ENCODE measurements at places on chromosomes 4 and X.
A peak's percentile ranks its signal among the peaks of the same experiment; 100 is the strongest.

DNA sequence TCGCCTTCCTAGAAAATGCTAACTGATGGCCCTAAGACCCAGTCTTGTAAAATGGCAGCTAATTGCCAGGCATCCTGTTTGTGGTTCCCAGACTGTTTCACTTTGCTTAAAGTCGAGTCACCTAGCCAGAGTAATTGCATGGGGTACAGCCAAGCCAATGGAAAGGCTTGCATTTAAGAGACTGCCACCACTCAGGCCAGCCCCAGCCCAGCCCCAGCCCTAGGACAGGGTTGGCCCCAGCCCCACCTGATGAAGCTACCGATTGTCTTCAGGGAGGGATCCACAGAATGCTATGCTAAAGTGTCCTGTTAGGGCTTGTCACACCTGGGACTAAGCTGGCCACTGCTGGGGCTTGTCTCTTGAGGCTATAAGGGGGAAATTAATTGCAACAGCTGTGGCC lies 194.6 kb upstream of the KLF3 start:
- no peak for DNase-seq

GRCh38 chr4:47612116-47613023 lies 127.3 kb downstream of the ATP10D start:
- no peak for DNase-seq

- DNase-seq: peak; percentile 56
Measured at GRCh38 chrX:11759461-11760311, 1.6 kb downstream of the MSL3 start.

DNA sequence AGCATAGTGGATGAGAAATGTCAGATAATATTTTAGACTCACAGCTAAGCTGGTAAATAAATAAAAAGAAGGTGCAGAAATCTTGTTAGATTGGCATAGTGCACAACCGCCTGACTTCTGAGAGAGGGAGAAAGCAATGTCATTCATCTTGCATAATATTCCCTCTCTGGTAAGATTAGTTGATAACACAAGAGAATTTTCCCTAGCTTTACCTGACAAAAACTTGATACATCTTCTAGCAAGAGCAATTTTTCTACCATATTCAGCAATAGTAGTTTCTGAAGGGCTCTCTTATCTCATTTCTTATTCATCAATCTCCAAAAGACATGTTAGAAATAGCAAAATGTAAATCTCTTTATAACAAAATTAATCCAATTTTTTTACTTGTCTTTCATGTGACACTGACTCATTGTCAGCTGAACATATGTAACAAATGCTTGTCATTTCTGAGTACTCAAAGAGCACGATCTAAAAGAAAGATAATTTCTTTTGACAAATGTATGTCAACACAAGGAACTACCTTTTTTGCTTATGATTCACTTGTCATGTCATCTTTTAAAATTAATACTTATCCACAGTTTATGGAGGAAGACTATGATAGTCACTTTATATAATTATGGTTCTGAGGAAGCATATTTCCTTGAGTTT lies 240.0 kb downstream of the ARAP2 start:
- DNase-seq: no peak

DNA sequence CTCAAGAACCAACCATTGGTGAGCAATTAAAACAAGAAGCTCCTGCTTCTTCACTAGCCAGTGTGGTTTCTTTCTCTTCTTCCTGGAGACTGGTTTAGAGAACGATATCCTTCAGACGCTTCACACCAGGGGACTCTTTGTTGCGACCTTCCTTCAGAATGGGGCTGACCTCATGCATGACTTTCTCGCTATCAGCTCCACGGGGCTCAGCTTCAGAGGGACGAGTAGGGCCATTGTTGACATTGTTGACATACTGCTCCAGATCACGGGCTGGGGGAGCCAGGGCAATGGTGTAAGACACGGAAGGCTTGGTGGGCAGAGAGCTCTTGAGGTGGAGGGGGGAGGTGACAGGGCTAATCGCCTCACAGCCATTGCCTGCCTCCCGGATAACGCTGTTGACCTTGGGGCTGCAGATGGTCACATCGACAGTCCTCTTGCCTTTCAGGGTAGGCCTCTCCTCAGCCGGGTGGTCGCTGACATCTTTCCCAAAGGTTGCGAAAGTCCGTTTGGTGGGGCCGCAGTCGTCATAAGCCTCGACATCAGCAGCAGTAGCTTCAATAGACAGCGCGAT lies 113.8 kb downstream of the PCDH19 start:
- no peak for DNase-seq

DNA sequence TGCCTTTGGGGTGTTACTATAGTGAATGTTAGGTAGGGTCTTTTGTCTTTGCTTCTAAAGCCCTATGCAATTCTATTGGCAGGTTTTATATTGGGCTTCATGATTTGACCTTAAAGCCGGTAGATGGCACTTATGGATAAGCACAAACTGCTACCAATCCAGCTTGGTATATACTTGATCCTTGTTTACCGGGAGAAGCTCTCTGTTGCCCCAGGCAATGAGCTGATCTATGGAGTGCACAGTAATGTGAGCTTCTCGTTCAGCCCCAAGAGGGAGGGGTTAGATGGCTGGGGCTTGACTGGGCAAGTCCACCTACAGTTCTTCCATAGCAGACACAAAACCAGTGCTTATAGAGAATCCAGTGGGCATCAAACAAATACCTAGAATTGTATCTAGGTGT lies 287.2 kb upstream of the CT83 start:
- DNase-seq: no peak

- no peak for DNase-seq
Measured at GRCh38 chrX:15947648-15948317, 93.2 kb upstream of the AP1S2 start.

GRCh38 chrX:23673108-23673507 lies 5.8 kb downstream of the PRDX4 start:
- no peak for DNase-seq

DNA sequence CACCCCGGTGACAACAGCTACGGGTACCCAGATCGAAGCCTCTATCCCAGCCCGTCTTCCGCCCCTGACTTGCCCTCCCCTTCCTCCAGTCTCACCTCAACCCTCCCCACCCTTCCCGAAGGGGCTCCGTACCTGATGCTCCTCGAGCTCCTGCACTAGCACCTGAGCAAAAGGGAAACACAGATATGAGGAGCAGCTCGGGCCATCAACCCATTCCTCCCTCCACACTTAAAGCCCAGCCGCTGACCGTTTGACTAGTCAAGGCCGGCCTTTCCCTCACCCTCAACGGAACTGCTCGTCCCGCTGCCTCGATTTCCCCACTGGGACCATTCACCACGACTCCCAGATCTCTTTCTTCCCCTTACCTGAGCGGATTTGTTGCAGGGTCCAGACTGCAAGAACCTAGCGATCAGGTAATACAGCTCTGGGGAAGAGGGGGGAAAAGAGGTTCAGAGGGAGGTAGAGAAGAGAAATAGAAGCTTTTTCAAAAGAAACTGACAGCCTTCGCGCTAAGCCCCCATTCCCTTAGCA lies 731 bp downstream of the BRWD3 start:
- DNase-seq: peak; percentile 27

GRCh38 chr4:8473920-8474590 lies 33.5 kb downstream of the TRMT44 start:
- no peak for DNase-seq

GRCh38 chr4:173121076-173121561 lies 47.5 kb upstream of the GALNT7 start:
- no peak for DNase-seq

DNA sequence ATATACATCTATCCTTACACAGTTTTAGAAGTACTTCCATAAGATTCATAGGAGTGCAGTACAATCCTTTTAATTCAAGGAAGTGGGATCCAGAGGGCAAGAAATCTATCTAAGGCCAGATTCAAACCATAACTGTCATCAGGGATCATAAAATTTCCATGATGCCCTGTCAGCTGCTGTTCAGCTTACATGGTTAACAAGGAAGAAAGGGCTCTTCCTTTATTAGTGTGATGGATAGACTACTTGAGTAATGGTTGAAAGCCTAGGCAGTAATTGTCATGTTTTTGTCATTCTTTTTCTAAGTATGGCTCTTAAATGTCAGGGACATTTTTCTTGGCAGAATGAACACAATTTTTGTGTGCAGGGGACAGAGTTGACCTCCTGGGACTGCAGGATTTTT lies 159.8 kb upstream of the CXCL13 start:
- no peak for DNase-seq

DNA sequence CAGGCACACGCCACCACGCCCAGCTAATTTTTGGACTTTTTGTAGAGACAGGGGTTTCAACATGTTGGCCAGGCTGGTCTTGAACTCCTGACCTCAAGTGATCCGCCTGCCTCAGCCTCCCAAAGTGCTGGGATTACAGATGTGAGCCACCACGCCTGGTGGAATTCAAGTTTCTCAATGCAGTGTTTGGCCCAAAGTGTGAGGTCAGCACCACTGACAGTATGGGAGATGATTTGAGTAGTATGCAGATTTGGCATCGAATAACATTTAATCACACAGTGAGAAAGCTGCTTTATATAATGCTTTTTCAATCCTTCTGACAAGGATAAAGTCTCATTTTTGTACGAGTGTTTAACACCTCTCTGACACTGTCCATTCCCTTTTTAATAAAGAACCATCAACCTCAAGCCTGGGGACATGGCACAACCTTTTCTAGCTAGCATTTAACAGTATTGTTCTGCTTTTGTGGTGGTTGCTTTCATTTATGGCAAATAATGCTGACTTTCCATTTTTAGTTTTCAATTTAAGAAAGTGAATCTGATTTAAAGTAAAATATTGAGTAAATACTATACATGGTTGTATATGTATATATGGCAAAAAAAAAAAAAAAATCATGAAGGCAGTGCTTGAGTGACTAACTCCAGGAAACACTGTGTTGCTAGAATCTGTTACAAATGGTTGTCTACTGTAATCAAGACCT lies 4.3 kb upstream of the NSUN7 start:
- DNase-seq: no peak

GRCh38 chrX:153430796-153431195 lies 15.1 kb downstream of the TREX2 start:
- DNase-seq: no peak

- no peak for DNase-seq
Measured at GRCh38 chrX:149472625-149473024, 32.5 kb downstream of the IDS start.

- DNase-seq: no peak
Measured at GRCh38 chr4:79743014-79743413, 330.0 kb downstream of the ANTXR2 start.

DNA sequence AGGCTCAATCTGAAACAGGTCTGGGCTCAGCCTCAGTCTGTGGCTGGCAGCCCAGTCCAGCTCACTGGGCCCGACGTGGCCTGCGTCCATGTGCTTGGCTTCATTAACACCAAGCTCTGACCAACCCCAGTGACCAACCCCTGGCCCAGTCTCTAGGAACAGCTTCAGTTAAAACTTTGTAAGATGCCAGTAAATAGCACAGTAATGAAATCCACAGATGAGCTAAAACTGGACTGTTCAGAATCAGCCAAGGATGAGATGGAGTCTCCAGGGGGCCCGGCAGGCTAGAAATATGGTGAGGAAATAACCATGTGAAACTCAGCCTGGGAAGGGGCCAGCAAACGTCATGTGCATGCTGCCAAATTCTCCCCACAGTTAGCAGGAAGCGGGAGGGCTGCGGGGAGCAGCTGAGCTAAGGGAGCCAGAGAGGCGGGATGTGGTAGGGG lies 37.1 kb upstream of the XPNPEP2 start:
- DNase-seq: no peak

DNA sequence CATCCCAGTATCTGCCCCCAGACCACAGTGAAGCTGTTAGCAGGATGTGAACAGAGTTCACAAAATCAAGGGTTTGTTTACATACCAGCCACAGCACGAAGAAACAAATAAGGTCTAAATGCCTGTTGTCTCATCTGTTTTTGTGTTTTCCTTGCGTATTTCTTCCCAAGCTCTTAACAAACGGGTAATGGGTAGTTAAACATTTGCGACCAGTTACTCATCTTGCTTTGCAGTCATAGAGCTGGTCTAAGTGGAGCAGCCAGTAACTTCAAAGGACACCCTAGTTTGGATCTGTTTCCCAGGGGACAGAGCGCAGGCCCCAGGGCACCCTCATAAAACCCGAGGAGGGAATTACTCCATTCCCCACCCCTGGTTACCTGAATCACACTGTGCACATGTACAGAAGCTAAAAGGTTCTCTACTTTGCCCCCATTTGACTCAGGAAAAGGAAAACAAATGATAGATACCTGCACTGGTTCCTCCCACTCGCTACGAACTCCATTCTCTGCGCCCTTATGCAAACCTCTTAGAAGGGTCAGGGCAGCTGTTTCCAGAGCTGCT lies 68.8 kb downstream of the MAML3 start:
- no peak for DNase-seq

DNA sequence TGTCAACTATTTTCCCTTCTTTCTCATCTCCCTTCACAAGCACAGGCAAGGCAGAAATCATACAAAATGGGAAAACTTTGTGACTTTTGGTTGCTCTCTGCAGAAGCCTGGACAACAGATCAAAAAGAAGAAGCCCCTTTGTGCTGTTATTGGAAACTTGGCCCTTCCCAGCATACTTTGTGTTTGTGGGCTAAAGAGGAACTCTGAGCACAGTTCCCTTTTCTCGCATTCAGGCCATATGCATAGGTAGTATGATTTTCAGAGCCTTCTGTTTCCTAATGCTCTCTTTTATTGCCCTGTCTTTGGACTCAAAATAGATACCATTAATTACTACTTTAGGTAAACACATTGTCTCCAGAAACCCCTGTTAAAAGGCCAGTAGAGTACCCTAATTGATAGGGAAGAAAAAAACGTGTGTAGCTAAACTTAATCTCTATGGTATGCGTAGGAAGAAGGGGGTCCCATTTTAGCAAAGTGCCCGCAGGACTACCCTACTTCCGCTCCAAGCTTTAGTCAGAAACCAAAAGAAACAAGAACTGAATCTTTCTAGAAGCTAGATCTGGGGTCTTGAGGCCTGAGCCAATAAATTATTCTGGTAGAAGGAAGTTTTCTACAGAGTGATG lies 26.6 kb downstream of the VSIG4 start:
- no peak for DNase-seq

GRCh38 chr4:114472269-114473032 lies 126.2 kb upstream of the UGT8 start:
- no peak for DNase-seq

DNA sequence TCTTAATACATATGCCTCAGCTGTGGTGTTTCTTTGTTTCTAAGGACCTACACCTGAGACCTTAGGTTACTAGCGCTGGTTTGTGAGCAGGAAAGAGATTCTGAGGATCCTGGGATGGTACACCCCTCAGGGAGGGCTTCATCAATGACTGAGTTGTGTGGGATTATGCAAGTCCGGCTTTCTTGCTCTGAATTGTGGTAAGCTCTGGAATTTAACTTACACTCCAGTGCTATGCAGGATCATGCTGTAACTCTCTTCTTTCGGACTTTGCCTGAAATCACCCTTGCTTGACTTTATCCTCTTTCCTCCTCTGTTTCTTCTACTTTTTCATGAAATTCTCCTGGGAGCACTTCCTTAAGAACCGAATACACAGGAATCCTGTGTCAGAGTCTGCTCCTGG lies 431.5 kb upstream of the BOD1L1 start:
- no peak for DNase-seq

GRCh38 chr4:108247387-108248049 lies 78.8 kb upstream of the LEF1 start:
- no peak for DNase-seq

All from activated CD4-positive, alpha-beta T cell treated with anti-CD3 and anti-CD28 coated beads, Interleukin-2, amount 50 U/mL, for 48 hours (primary cell).